RWPE2 (cell line): ENCODE measurements at places on chromosomes 5 and 9.
A peak's percentile ranks its signal among the peaks of the same experiment; 100 is the strongest.

GRCh38 chr9:68678430-68678829, 26.6 kb upstream of the PIP5K1B start:
- DNase-seq: no peak

DNA sequence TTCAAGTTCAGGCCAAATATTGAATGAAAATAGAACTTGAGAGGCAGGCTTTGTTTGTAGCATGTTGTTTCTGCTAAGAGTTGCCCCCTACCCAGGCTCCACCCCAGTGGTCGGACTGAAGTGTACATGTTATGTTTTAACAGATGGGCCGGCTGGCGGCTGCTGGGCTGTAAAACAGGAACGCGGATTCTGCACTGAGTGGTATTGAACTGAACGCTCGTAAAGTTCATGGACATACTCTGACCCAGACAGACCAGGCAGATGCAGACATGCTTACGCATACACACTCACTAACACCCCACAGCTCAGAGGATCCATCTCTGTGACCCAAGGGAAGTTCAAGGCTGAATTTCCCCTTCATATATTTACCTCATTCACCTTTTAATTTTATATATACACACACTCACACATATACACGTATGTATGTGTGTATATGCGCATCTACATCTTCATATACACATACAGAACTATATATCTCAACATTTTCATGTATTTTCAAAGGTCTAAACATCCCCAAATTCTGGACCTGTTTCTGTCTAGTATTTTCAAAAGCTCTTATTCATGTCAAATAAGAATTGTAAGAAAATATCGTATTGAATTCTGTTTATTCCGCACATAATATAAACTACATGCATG, 1.4 kb downstream of the MARCHF3 start:
- no peak for DNase-seq

GRCh38 chr5:78659714-78660113, 11.1 kb upstream of the LHFPL2 start:
- no peak for DNase-seq

- no peak for DNase-seq
These were observed 205.6 kb upstream of the DMRTA1 start for GRCh38 chr9:22241024-22241423.

DNA sequence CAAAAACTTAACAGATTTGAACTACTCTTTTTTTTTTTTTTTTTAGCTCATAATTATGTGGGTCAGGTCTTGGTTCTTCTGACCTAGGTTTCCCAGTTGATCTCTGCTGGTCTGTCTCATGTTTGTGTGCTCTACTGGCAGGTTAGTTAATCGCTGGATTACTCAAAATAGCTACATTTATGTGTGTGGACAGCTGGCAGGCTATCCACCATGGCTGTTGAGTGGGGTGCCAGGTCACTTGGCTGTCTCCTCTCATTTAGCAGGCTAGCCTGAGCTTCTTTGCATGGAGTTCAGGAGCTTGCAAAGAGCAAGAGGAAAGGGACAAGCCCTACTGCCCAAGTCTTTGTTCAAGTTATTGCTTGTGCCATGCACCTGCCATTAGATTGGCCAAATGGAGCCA, 9.3 kb downstream of the ADCY2 start:
- no peak for DNase-seq

DNA sequence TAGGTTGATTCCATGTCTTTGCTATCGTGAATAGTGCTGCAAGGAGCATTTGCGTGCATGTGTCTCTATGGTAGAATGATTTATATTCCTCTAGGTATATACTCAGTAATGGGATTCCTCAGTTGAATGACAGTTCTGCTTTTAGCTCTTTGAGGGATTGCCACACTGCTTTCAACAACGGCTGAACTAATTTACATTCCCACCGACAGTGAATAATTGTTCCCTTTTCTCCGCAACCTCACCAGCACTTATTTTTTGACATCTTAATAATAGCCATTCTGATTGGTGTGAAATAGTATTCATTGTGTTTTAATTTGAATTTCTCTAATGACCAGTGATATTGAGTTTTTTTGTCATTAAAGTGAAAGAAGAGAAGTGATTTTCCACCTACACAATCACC, 18.5 kb downstream of the IFNA5 start:
- no peak for DNase-seq

DNA sequence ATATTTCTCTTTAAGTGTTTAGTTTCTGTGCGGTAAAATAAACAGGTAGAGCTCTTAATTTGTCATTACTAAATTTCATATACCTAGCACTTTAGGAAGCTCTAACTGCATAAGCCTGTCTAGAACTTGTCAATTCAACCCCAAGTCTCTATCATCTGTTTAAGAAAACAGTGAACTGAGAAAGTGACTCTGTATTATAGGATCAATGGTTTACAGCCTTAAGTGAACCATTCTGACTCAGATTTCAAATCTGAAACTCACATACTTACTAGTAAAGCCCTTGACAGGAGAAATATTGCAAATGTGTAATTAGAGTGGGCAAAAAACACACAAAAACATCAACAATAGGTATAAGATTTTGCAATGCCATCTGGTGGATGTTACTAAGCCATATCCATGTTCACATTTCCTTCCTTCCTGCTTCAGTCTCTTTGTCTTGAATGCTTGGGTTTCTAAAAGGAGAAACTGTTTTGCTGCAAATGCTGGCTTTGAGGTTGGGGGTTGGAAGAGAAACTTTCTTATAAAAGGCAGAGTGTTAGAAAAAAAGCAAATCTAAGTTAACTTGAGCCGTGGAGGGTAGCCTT, 101.8 kb downstream of the DOCK8 start:
- no peak for DNase-seq

- no peak for DNase-seq
These were observed 78.7 kb downstream of the XRCC4 start for GRCh38 chr5:83156001-83156400.

GRCh38 chr5:101539315-101539714, 636.2 kb upstream of the ST8SIA4 start:
- no peak for DNase-seq

DNA sequence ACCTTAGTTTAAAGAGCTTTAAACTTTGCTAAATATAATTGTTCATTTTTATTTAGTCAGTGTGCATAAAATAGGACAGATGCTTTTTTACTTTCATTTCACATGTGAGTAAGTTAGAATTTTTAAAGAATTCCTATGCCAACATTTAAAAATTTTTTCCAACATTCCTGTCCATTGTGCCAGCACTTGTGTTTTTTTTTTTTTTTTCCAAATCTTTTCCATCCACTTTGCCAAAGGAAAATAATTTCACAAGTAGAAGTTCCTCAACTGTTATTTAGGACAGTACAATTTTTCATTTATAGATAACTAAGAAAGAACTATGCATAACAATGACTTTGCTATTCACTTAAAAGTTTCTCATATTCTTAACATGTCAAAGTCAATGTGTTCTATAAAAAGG, 189.5 kb downstream of the ADAMTS6 start:
- no peak for DNase-seq

GRCh38 chr9:93170571-93170970, 13.4 kb upstream of the WNK2 start:
- DNase-seq: no peak

GRCh38 chr5:149893403-149893931, 51.1 kb downstream of the PDE6A start:
- no peak for DNase-seq

DNA sequence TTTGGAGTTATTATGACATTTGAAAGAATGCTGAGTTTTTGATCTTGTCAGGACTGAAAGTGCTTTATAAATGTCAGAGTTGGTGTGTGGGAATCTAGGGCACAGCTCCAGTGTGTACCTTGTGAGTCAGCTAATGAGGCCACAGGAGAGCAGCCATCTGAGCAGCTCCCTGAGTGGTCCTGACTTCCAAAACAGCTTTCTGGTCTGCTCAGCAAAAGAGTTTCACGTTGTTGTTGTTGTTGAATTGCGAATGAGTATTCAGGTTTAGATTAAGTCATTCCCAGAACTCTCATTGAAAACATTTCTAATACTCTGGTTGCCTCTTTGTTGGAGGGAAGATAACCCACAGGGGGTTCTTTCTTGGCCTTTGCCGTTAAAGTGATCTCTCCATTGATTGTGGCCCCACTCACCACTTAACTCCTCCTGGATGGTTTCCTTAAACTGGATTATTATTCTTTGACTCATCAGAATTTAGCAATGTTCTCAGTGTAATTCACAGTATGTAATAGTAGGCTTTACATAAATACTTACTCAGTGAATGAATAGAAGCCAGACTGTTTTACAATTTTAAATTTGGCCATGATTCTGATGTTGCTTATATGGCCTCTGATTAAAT, 125.1 kb upstream of the SGCD start:
- no peak for DNase-seq

- DNase-seq: no peak
These were observed 76.8 kb upstream of the CDK20 start for GRCh38 chr9:88051138-88051537.

GRCh38 chr5:99817796-99818195, 717.4 kb upstream of the FAM174A start:
- DNase-seq: no peak

- DNase-seq: peak; percentile 79
These were observed 312.0 kb upstream of the EDIL3 start for GRCh38 chr5:84696651-84697050.

- no peak for DNase-seq
These were observed 167.0 kb upstream of the ZNF618 start for GRCh38 chr9:113708821-113709713.
